ENCODE measurements at places on chromosomes 7 and 10.

DNA sequence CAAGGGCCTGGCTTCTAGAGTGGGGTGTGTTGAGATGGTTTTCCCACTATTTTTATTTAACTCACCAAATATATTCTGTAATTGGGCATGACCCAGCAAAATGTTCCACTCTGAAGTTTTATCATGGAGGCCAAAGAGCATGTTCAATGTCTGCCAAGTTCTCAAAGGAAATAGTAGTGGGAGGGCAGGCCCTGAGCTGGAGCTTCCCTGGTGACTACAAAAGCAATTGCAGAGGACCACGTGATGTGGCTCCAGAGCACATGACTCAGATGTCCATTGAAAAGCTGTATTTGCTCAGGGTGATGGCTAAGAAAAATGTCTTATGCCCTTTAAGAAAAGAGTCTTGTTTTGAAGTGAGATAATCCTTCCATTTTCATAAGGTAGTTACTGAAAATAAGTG lies 1024.8 kb downstream of the LRMDA start:
- DNase-seq, result no peak

GRCh38 chr10:98326621-98327027 lies 58.6 kb upstream of the LOXL4 start:
- DNase-seq, result no peak

GRCh38 chr10:99537989-99538917 lies 5.5 kb downstream of the NKX2-3 start:
- DNase-seq, result no peak

- DNase-seq, result no peak
These were observed 75.5 kb upstream of the OIT3 start for GRCh38 chr10:72818076-72818475.

DNA sequence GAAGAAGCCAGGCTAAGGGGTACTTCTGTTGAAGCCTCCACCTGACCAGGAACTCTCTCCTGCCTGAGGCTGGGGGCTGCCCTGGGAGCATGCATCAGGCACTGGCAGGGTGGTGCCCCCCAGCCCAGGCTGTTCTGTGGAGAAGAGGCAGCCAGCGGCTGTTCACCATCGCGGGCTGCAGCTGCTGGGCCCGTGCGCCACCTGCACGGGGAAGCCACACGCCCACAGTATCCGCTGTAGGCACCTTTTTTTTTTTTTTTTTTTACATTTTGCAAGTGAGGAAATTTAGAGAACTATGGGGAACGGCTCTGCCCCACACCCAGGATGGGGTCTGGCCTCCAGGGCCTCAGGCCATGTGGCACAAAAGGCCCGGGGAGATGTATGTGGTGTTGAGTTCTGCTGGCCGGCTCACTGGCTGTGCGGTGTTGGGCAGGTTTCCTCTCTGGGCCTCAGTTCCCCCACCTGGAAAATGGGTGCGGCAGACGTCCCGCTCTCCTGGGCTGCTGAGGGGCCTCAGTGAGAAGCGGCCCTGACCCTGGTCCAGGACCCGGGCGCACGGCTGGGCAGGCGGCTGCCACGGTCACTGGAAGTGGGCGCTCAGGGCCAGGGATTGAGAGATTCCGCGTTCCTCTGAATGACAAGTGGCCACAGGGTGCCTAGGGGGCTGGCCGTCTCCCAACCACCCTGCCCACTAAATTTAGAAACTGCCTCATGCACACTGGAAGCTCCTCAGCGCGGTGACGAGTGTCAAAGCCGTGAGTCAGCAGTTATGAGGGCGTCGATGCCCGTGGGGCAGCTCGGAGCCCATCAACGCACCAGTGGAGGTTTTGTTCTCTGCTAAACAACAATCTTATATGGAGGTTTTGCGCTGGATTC lies 8.8 kb upstream of the INTS1 start:
- no peak for DNase-seq

DNA sequence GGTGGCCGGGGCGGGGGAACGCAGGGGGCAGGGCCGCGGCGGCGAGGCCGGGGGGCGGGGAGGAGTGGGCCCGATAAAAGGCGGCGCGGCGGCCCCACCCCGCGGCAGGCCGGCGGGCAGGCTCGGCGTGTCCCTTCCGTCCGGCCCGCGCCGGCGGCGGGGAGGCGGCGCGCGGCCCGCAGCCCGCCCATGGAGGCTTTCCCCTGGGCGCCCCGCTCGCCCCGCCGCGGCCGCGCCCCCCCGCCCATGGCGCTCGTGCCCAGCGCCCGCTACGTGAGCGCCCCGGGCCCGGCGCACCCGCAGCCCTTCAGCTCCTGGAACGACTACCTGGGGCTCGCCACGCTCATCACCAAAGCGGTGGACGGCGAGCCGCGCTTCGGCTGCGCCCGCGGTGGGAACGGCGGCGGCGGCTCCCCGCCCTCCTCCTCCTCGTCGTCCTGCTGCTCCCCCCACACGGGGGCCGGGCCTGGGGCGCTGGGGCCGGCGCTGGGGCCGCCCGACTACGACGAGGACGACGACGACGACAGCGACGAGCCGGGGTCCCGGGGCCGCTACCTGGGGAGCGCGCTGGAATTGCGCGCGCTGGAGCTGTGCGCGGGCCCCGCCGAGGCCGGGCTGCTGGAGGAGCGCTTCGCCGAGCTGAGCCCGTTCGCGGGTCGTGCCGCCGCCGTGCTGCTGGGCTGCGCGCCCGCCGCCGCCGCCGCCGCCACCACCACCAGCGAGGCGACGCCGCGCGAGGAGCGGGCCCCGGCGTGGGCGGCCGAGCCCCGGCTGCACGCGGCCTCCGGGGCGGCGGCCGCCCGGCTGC lies at the start of gene NANOS1:
Gene NANOS1, plus strand, starts transcription at position 102 of the 808 bp plus-strand sequence. Its CDS starts 88 bp downstream, at position 190.
- DNase-seq, result no peak

DNA sequence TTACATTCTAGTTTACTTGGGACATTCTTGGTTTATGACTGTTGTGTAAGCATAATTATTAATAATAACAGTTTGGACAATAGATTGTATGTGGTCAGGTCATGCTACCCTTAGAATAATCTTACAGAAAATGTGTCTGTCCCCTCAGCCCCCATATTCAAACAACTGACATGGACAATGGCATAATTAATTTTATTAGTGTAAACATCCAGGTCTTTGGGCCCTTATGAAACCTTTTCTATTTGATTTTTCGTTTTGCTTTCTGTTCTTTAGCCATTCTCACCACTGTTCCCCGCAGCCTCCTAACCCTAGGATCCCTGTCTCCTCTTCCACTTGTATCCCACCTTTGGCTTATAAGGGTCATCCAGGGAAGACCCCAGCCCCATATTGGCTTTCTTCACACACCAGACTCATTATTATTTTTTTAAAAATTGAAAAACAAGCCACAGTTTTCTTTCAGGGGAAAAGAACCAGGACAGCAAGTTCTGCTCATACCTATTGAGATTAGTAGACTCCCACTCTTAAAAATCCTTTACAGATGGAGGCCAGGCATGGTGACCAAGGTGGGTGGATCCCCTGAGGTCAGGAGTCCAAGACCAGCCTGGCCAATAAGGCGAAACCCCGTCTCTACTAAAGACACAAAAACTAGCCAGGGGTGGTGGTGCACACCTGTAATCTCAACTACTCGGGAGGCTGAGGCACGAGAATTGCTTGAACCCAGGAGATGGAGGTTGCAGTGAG lies 11.5 kb downstream of the VIM start:
- no peak for DNase-seq

DNA sequence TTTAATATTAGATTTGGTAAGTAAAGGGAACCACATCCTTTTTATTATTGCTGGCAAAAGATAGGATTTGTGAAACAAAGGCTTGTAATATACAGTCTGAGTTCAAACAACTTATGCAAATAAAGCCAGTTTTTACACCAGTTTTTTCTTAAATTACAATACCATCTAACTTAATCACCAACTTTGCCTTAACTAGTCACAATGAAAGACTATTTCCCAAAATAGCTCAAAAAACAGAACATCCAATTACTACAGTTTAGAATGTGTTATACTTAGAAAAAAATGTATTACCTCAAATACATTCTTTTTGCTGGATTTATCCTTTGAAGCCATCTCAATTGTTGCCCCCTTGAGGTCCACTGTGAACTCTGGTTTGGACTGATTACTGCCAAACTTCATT lies 108.5 kb downstream of the ARHGAP12 start:
- no peak for DNase-seq

Measured in NCI-H748 treated with DMSO at 0.1 percent for 48 hours (cell line).